ENCODE measurements at places on chromosomes 3 and 15. TPM values are rescaled to one million over a fixed set of nuclear protein-coding genes. Genes with fewer than 3 reads are reported as not detected.

GRCh38 chr3:124032881-124033359, 41.0 kb upstream of the ROPN1 start:
- peak; percentile 86 for DNase-seq

DNA sequence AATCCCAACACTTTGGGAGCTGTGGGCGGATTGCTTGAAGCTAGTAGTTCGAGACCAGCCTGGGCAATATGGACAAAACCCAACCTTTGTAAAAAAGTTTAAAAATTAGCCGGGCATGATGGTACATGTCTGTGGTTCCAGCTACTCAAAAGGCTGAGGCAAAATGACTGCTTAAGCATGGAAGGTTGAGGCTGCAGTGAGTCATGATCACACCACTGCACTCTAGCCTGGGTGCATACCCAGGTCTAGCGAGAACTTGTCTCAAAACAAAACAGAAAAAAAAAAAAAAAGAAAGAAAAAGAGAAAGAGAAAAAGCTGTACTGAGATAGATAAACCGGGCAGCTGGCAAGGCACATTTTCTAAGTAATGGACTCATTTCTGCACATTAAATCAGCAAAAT, 10.6 kb downstream of the ARPP19 start:
- DNase-seq: no peak

GRCh38 chr3:157318639-157319288, 117.9 kb upstream of the PTX3 start:
- no peak for DNase-seq

DNA sequence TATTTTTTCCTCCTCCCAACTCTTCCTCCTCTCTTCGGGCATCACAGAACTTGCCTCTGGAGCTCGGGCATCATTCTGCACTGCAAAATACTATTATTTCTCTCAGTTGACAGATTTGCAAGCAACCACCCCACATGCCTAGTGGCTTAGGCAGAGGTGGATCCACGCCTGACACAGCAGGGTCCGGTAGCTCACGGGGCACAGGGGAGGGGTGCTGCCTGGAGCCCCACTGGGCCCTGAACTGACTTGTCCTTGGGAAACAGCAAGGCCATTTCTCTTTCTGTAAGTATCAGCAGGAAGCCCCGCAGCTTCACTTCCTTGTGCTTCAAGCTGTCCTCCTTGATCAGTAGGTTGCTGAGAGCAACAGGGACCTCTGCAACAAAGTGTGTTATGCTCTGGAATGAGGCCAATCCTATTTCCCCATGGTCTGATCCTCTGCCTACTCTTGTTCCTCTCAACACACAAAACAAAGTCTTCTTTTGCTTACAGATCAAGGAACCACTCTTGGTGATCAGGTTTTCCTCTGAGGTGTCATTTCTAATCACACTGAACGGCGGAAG, 69.1 kb downstream of the FAM174B start:
- no peak for DNase-seq

The ECE2 gene
- not detected for total RNA-seq

DNA sequence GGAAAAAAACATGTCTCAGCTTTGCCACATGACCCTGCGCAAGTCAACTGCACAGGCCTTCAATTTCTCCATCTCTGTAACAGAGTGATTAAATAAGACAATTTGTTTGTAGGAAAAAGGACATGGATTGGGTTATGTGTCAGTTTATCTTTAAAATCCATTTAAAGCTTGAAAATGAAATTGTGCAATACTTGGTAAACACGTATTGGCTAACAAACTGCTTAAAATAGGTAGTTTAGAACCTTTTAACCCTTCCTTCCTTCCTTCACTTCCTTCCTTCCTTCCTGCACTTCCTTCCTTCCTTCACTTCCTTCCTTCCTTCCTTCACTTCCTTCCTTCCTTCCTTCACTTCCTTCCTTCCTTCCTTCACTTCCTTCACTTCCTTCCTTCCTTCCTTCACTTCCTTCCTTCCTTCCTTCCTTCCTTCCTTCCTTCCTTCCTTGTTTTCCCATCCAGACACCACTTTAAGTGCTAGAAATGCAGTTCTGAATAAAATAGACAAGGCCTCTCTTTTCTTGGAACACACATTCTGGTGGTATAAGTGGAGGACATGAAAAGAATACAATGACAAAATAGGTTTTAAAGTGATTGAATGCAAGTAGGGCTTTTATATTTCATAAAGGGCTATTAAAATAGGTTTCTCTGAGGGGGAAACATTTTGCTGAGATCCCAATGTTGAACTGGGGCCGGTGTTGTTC, 130.2 kb upstream of the TP63 start:
- no peak for DNase-seq

The GOLGA6L26 gene
- not detected for total RNA-seq

The PGBD4 gene
- total RNA-seq: 2.3 TPM

The MYO5C gene
- total RNA-seq: 17.8 TPM

DNA sequence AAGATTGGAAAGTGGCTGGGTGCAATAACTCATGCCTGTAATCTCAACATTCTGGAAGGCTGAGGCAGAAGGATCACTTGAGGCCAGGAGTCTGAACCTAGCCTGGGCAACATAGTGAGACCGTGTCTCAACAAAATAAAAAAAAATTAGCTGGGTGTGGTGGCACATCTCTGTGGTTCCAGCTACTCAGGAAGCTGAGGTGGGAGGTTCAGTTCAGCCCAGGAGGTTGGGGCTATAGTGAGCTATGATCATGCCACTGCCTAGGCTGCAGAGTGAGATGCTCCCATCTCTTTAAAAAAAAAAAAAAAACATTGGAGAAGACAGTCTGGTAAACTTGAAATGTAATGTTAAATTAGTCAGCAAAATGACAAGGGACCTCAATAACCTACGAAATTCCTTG, 57.9 kb downstream of the STAG1 start:
- DNase-seq: no peak

GRCh38 chr3:138364356-138365252, 16.2 kb downstream of the MRAS start:
- DNase-seq: no peak

The PP2D1 gene
- total RNA-seq: not detected

The TMEM158 gene
- 3.5 TPM for total RNA-seq

DNA sequence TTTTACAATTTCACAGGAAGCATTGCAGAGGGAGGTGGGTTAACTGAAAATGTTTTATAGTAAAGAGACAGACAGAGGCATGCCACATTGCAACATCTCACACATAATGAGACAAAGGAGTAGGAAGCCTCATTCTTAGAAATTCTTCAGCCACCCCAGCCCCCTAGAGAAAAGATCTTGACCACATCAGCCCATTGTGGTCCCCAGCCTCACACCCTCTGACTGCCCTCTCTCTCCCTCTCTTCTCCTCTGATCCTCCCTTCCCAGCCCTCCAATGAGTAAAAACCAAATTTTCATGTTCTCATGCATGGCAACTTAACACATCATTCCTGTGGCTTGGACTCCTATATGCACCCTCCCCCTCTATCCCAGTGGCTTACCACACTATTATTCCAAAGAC, 174.1 kb downstream of the UACA start:
- DNase-seq: no peak

- DNase-seq: no peak
Measured at GRCh38 chr3:64715211-64715982, 27.6 kb upstream of the ADAMTS9 start.

The TMEM212 gene
- total RNA-seq: not detected

- DNase-seq: no peak
Measured at GRCh38 chr3:150528354-150528797, 17.9 kb downstream of the SERP1 start.

The SLC24A5 gene
- total RNA-seq: 3.9 TPM

GRCh38 chr3:139434764-139435307, 41.5 kb downstream of the RBP2 start:
- no peak for DNase-seq

DNA sequence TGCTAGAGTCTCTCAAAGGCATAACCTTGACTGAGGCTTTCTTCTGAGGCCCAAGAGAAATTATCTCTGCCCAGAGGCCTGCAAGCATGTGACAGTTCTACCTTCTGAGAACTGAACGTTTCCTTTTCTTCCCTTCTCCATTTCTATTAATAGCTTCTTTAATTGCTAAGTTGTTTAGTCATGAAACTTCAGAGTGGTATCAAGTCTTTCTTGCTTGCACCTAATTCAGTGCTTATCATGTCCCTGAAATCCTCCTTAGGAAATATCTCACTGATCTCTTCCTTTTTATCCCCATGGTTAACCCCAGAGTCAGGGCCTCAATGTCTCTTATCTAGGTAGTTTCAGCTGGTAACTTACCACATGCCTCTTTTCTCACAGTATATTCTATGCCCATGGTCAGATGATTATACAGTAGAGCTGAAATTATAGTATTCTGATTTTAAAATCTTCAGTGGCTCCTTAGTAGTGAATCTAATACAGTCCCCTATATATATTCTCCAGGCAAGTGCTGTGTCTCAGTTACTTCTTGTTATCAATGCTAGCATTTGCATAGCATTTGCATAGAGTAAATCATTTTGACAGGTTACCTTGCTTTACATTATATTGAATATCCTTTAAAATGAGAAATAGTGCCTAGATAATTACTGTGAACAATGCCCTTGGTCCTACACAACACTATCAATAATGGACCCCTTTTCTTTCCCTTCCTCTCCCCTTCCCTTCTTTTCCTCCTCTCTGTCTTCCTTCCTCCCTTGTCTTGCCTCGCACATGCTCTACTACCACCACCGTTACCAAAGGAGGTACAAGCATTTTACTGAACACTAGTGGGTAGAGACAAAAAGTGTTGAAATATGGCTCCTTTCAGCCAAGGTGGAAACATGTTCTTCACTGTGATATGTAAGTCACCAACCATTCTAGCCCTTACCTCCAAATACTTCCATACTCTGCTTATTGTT, 33.0 kb downstream of the KBTBD8 start:
- DNase-seq: no peak

DNA sequence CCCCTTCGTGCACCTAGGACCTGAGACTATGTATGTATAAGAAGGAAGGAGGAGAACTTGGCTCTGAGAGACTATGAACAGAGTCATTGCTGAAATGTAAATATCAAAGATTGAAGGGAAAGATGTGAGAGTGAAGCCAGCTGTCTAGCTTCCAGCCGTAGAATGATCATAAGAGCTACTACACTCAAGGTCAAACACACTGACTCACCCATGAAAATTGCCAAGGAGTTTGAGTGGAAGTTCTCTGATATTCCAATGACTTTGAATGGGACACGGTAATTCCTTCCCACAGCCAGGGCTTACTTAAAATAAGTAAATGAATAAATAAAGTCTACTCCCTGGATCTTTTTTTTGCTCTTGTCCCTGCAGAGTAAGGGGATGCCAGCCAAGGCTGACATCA, 398.9 kb upstream of the TPRG1 start:
- no peak for DNase-seq

- peak; percentile 95 for DNase-seq
Measured at GRCh38 chr3:48739955-48740823, 23.2 kb upstream of the IP6K2 start.

GRCh38 chr15:41983621-41984571, 11.5 kb upstream of the EHD4 start:
- peak; percentile 62 for DNase-seq

DNA sequence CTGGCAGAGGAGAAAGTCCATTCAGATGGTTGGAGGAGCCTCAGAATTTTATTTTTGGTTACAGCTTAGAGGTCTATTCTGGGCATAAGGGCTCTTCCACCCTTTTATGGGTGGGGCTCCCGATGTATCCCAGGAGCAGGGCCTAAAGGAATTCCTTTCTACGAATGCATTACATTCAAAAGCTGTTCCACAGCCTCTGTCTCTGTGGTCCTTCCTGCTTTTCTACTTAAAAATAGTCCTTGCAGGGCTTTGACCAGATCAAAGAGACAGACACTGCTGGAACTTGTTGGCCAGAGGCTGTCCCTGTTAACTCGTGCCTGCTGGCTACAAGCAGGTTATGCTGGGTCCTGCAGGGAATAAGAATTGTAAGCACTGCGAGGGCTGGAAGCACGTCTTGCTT, 14.4 kb upstream of the NOX5 start:
- DNase-seq: no peak

Data from suprapubic skin (tissue), 4 donors.